ENCODE measurements at places on chromosomes 3 and 15.

DNA sequence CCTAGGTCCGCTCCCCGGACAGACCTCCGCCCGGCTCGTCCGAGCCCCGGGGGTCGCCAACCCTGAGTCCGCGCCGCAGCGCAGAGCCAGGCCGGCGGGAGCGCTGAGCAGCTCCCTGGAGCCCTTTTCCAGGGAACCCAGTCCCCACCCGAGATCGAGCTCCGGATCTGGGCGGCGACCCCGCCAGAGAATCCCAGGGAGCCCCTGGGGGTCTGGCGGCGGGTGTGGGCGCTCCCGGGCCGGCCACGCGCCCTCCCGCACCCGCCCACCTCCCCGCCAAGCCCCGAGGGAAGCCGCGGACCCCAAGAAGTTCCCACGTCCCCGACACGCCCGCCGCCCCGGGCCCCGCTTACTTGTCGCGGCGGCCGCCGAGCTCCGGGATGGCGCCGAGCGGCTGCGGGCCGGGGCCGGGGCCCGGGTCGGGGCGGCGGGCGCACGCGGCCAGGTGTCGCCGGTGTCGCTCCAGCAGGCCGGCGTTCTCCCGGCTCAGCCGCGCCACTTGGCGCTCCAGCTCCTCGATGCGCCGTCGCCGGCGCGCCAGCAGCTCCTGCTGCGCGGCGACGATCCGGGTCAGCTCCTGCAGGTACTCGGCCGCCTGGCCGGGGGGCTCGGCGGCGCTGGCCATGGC is 137.7 kb downstream of the NUP210 start:
- no peak for DNase-seq

DNA sequence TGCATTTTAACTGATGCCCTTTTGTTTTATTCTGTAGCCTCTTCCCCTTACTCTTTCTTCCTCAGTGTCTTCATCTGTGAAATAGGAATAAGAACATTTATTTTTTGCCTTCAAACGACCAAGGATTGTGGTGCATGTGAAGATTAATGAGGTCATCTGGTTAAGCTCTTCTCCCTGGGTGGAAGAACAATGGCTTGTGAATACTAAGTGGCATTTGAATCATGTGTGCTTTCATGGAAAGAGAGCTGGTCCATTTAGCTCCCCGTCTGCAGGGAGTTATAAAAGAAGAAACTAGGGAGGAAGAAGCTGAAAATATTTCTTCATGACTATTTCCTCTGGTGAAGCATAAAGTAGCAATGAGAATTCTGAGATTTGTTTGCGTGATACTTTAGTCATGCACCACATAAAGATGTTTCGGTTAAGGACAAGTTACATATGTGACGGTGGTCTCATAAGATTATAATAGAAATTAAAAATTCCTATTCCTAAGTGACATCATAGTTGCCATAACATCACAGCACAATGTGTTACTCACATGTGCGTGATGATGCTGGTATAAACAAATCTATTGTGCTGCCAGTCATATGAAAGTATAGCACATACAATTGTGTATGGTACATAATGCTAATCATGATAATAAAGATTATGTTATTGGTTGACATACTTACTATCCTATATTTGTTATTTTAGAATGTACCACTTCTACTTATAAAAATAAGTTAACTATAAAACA is 374.3 kb downstream of the RBMS3 start:
- no peak for DNase-seq

DNA sequence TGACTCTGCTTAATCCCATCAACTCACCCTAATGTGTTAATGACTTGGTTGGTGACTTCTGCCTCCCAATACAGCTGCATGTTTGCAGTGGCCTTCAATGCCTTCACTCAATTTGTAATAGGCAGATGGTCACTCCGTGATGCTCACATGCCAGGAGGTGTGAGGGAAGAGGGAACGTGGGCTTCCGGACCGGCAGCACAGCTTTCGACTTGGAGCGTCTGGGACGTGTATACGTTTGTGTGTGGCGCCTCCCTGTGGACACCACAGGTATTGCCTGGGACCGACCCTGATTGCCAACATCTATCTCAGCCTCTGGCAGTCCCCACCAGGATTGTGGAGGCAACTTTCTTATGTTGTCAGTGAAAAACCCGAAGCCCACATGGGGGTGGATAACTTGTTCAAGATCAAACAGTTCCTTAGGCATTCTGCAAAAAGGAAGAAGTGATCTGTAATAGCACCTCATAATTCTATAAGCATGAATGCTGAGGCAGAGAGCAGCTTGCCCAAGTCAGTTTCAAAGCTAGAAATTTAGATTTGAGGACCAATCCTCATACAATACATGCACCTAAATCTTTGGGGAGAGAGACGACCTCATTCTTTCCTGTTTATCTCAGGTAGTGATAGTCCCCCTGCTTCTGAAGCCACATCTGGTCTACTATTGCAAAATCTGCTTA is 16.9 kb downstream of the MRPL46 start:
- DNase-seq, result no peak

DNA sequence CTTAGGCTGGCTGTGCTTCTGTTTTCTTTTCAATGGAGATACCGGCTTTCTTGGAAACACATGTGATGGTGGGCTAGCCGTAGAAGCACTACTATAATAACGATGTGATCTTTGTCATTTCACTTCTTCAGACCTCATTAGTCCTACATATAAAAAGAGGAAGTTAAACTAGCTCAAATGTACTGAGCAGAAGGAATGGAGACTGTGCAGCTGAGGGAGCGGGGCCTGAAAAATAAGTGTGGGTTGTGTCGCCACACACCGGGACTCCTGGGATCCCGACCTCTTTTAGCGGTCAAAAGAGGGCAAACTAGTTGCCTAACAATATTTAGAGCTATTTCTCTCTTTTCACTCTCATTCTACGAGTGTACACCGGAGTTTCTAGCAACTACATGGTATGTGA is 1.0 kb upstream of the RNF7 start:
- no peak for DNase-seq

- DNase-seq, result peak; percentile 34
Measured at GRCh38 chr15:92614791-92615785, 40.5 kb downstream of the FAM174B start.

GRCh38 chr3:51949121-51949520 is 6.1 kb upstream of the GPR62 start:
- DNase-seq, result no peak

- DNase-seq, result no peak
Measured at GRCh38 chr3:128100161-128100560, 23.5 kb downstream of the RUVBL1 start.

DNA sequence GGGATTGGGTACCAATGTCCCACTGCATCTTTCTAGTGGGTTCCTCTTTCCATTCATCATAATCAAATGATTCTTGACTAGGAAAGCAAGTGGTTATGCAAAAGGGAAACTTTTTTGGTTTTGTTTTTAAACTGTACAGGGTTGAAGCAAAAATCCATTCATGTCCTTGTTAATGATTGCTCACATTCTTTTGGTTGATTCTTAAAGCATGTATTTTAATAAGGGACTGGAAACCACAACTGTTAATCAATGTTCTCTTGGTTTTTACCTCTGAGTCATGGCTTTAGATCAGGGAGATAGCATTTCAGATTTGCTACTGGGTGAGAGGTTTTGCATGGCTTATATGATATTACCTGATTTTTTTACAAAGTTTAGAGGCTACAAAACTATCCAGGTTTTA is 371.7 kb upstream of the RGMA start:
- no peak for DNase-seq

- no peak for DNase-seq
Measured at GRCh38 chr3:179794355-179794754, 141.5 kb downstream of the USP13 start.

- DNase-seq, result peak; percentile 81
Measured at GRCh38 chr3:58617338-58617761, 40.2 kb upstream of the FAM107A start.

DNA sequence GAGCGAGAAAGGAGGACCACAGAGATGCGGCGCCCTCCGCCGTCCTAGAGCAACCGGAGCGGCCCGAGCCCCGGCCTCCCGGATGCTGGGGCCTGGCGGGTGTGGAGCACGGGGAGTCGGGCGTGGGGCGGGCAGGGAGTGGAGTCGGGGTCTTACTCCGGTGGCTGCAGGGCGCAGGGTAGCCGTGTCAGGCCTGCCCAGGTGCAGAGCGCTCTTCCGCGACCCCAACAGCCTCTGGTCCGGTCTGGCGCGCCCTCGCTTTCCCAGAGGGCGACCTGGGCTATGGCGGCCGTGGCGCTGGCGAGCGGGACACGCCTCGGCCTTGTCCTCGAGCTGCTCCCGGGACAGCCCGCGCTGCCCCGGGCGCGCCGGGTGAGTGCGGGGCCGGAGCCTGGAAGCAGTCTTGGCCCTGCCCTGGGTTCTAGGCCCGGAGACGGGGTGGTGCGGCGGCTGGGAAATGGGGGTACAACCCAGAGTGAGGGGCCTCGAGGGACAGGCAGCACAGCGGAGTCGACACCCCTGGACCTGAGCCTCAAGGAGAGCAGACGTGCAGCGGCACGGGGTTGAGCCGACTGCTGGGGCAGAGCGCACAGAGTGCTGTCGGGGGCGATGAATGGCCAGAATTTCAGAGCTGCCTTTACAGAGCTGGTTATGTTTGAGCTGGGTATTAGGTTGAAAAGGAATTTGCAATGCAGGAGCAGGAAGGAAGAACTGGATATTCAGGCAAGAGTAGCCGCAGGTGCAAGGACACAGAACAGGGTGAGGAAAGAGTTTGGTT is at the start of gene ZNF662:
Gene ZNF662 (plus strand): TSS at position 73 of the 778 bp plus-strand sequence. CDS start 1,973 bp downstream, outside the sequence.
- DNase-seq, result peak; percentile 27

DNA sequence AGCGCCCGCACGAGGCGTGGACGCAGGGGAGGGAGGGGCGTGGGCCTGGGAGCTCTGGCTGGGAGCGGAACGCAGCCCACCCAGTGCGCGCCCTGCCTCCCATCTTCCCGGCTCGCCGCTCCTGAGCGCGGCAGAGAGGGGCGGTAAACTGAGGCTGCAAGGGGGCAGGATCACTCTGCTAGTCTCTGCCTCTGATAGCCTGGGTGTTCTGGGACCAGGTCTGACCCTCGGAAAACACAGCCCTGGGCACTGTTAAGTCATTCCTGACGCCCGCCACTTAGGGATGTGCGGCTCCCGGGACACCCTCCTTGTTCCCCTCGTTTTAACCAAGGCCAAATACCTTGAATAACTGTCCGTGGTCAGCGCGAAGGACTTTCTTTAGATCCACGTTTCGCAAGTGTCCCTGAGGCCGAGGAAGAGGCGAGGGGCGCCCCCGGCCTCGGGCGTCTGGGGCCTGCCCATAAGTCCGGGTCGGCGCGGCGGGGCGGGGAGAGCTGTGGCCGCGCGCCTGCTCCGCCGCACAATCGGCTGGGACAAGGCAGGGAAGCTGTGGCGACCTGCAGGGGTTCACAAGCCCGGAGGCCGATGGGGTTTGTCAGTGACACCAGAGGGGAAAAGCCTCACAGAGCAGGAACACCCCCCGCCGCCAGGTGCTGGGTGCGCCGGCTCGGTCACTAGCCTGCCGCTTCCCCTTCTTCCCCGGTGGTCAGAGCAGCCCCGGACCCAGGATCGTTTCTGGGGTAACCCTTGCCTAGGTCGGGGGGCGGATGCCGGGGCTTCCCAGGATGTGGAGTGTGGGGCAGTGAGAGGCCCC is 1.5 kb downstream of the ITPKA start:
- no peak for DNase-seq

- DNase-seq, result no peak
Measured at GRCh38 chr3:135802171-135802570, 163.4 kb upstream of the PPP2R3A start.

DNA sequence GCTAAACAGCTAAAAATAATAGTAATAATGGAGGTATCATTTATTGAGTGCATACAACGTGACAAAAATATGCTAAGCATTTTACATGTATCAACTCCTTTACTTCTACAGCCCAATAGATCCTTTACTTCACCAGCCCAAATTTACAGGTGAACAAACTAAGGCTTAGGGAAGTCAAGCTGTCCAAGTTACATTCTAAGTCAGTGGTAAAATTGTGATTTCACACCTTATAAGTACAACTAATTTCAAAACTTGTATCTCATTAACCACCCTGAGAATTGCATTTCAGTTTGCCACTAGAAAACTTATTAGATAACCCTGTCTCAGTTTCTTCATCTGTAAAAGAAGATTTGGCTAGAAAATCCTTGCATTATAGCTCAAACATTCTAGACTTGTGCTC is 10.7 kb downstream of the SLC33A1 start:
- no peak for DNase-seq

DNA sequence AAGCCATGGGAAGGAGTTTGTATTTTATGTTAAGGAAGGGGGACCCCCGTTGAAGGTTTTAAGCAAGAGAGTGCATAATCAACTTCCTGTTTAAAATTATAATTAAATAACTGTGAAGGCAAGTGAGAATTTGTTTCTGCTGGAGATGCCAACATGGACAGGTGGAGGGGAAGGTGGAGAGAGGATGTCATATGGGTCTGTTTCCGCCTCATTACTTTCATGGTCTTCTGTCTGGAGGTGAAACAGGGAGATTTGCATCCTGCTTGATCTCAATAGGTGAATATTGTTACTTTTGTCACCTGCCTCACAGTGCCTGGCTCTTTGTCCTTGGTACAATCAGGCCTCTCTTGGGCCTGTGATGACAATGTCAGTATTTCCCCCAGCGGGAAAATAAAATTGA is 300.6 kb upstream of the LMCD1 start:
- no peak for DNase-seq

DNA sequence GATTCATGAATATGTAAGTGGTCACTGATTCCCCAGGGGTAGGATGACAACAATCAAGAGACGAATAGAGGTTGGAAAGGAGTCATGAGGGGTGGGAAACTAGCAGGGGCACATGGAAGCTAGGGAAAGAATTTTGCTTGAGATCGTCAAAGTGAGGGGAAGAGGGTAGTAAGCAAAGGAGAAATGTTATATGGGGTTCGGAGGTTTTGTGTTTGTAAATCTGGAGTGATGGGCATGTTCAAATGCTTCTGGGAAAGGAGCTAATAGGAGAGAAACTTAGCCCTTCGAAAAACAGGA is 7.9 kb downstream of the RPL14 start:
- no peak for DNase-seq

- no peak for DNase-seq
Measured at GRCh38 chr15:67242708-67243111, 11.8 kb downstream of the AAGAB start.

GRCh38 chr3:76679541-76679940 is 360.4 kb upstream of the ROBO2 start:
- DNase-seq, result no peak

DNA sequence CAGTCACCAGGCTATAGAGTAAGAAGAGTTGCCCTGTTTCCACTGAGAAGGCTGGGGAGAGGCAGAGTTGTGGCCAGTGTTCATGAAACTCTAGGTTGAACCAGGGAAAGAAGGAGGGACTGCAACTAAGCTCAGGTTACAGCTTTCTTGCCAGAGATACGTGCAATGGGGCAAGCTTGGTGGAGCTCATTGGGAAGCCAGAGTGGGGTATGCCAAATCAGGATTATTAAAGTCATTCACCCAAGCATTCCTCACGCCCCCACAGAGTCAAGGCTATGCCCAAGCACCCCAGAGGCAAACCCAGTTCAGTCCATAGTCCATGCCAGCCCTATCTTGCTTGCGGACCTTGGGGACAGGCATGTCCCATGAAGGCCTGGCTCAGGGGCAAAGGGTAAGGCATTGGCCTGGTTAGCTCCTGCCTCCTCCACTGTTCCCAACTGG is 17.6 kb downstream of the SLC6A20 start:
- DNase-seq, result no peak

All from breast epithelium (tissue), 4 donors.